CD4-positive, alpha-beta T cell treated with Interleukin-12 subunit alpha and Interleukin-12 subunit beta, for 1 hour (primary cell): ENCODE measurements at places on chromosomes 4 and X.

GRCh38 chr4:15926486-15926885 lies 12.1 kb downstream of the FGFBP1 start:
- DNase-seq, result no peak

- no peak for DNase-seq
Measured at GRCh38 chrX:130789793-130790192, 113.2 kb downstream of the ENOX2 start.

- DNase-seq, result no peak
Measured at GRCh38 chr4:140755774-140756318, 339 bp downstream of the TBC1D9 start.

GRCh38 chr4:166042510-166043055 lies 169.5 kb downstream of the TLL1 start:
- DNase-seq, result no peak

DNA sequence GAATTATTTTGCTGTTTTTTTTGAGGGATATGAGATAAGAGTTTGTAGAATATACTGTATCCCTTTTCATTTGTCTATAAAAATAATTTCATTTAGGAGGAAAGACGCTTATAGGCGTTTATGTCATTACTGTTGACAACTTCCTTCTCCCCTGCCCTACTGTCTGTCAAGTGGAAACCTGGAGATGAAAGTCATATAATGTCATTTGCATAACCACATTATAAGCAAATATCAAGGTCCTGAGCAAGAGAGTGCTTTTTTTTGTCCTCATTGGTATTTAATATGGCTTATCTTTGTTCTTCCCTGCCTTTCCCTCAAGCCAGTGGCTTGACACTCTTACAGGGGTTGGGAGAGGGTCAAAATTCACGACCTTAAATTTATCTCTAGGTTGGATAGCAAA lies 55.8 kb downstream of the LRP2BP start:
- no peak for DNase-seq
